ENCODE measurements at places on chromosomes 1 and 21.

GRCh38 chr21:43916076-43916475 lies 51.1 kb downstream of the AGPAT3 start:
- DNase-seq: no peak

GRCh38 chr1:153968408-153968807 lies 706 bp downstream of the CREB3L4 start:
- DNase-seq: no peak

- DNase-seq: peak; percentile 1
These were observed 1030.9 kb downstream of the AMY1C start for GRCh38 chr1:104780470-104781078.

GRCh38 chr21:39188521-39189139 lies 5.4 kb upstream of the PSMG1 start:
- no peak for DNase-seq

DNA sequence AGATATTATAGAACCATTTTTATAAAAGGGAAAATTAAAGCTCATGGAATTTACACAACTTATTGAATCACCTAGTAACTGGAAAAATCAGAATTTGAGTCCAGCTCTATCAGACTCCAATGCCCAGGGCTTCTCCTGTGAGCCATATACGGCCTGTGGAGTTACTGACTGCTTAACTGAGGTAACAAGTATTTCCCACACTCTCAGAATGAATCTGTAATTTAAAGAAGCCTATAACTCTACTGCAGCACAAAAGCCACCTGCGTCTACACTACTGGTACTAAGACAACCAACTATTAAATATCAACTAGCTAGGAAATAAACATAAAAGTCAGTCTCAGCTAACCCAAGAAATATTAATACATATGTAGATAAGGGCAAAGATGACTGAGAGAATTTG lies 29.4 kb downstream of the SMYD3 start:
- DNase-seq: no peak

DNA sequence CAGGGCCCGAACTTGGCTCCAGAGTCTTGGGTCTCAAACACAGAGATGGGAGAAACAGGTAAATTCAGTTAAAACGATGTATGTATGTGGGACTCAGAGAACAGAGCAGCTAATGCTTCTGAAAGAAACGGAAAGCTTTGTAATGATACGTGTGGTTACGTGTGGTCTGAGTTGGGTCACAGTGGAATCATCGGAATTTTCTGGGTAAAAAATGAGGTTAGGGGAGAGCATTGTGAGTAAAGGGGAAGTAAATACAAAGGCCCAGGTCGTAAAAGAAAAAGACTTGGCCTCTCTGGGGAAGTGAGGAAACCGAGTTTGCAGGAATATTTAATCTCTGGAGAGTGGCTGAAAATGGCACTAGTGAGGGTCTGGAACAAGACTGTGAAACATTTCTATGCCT lies 8.3 kb downstream of the NHLH2 start:
- DNase-seq: no peak

GRCh38 chr1:1232208-1232795 lies at the start of gene B3GALT6:
TSS of gene B3GALT6 (plus strand) at chr1:1232237. CDS start at chr1:1232279, 42 bp downstream.
- no peak for DNase-seq

DNA sequence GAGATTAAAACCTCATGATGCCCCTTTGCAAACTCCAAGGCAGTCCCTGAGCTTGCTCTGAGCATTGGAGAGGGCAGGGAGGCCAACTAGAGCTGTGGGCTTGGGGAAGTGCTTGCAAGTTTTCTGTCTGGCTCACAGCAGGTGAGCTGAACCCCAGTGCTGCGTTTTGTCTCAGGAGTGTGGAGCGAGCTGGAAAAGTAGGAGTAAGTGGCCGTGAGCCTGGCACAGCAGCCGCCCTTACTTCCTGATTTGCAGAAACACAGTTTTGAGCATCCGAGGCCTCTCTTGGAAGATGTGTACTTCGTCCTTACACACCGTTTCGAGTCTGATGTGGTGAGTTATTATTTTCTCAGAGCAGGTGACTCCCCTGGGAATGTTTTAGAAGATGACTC lies 221.2 kb upstream of the C1orf174 start:
- DNase-seq: no peak

GRCh38 chr1:1245817-1246576 lies 525 bp downstream of the C1QTNF12 start:
- no peak for DNase-seq

GRCh38 chr1:15882665-15883064 lies 35.2 kb downstream of the SPEN start:
- no peak for DNase-seq

- DNase-seq: no peak
These were observed 101.5 kb downstream of the TENT5C start for GRCh38 chr1:117707371-117707770.

- no peak for DNase-seq
These were observed 22.4 kb downstream of the DDX20 start for GRCh38 chr1:111778066-111778465.

DNA sequence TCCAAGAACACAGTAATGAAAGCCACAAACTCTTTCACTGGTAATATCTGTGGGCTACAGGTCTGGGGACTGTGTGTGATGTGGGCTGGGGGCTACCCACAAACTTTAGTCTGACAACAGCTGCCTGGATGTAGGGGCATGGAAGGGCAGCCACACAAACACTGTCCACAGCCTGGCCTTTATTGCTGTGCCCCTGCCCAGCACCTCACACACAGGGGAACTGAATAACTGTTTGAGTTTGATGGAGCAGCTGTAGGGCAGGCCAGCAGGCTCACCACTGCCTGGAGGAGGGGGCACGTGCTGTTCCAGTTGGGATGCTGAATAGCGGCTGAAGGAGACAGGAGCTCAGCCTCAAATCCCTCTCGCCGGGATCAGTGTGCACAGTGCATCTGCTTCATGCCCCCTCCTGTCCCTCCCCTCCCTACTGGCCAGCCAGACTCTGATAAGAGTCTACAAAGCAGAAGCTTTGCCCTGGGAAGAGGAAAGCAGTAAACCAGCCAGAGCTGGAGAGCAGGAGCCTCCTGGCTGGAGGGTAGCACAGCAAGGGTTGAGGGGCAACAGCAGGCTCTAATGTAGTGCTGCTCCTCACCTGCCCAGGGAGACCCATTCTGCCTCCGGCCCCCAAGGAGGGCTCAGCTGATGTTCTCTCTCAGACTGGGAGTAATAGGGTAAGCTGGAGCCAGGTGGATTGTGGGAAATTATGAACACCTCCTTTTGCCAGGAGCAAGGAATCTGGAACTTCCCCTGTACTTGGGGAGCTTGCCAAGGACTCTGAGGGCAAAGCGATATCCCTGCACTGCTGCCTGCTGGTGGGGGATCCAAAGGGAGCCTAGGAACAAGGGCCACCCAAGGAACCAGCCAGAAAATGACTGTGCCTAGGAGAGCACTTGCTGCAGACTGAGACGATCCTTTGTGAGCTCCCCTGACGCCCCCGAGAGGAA lies 70.2 kb upstream of the GOLT1A start:
- no peak for DNase-seq

DNA sequence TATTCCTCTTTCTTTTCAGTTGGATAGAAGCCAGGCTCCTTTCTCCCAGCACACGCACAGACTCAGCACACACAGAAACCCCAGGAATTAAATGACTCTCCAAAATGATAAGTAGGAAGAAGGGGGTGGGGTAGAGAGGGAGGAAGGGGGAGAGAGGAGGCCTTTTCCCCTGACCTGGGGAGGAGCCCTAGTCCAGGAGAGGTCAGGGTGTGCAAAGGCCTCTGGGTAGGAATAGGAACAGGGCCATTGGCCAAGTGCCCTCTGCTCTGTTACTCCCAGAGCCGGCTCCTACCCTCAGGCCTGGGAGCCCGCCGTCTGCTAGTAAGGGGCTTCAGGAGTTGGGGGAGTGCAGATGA lies 35.6 kb upstream of the PUM1 start:
- no peak for DNase-seq

GRCh38 chr1:36783475-36783874 lies 250.8 kb downstream of the GRIK3 start:
- DNase-seq: no peak

GRCh38 chr1:53317646-53318539 lies 10.0 kb downstream of the LRP8 start:
- no peak for DNase-seq

DNA sequence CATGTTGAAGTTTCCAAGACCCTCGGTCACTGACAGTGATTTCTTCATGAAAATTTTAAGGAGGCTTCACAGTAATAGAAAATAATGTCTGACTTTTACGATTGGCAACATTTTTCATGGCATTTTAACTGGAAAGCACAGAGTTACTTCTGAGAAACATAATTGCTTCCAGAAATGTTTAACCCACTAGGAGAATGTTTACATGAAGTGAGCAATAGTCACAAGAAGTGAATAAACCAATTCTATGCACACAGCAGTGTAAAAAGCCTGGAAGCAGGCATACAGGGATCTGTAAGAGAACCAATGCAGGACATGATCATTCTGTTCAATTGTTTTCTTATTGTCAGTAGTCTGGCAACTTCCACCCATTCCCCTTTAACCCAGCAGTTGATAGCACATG lies 316.2 kb upstream of the CXADR start:
- no peak for DNase-seq

DNA sequence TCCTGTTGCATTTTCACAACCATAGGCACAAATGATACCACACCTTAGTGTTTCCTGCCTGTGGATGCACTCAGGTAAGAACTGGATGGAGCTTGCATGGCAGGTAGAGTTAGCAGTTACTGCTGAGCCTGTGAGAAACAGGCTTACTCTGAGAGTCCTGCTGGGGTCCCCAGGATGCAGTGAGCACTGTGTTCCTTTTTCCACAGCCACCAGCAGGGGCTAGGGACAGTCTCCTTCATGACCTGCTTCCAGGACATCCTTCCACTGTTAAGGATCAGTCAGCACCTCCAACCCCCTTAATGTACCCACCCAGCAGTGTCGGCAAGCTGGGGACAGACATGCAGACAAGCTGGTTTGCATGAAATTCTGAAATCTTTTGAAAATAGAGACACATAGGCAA lies 16.3 kb downstream of the CAPN8 start:
- DNase-seq: no peak

GRCh38 chr1:82048596-82048995 lies 247.9 kb downstream of the ADGRL2 start:
- no peak for DNase-seq

DNA sequence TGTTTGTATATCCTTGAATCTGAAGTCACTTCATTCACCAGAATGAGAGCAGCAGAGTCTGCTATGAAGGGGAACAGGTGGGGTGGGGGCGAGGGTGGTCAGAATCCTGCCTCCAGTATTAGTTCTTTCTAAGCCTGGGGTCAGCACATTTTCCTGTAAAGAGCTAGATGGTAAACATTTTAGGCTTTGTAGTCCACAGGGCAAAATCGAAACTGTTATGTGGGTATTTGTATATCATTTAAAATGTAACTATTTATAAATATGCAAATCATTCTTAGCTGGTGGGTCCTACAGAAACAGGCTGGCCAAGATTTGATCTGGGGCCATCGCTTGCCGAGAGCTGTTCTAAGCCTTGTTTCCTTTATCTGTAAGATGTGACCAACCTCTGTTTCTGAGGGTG lies 96.0 kb downstream of the IGSF21 start:
- no peak for DNase-seq

- DNase-seq: no peak
These were observed 8.3 kb upstream of the ETS2 start for GRCh38 chr21:38797470-38797869.

DNA sequence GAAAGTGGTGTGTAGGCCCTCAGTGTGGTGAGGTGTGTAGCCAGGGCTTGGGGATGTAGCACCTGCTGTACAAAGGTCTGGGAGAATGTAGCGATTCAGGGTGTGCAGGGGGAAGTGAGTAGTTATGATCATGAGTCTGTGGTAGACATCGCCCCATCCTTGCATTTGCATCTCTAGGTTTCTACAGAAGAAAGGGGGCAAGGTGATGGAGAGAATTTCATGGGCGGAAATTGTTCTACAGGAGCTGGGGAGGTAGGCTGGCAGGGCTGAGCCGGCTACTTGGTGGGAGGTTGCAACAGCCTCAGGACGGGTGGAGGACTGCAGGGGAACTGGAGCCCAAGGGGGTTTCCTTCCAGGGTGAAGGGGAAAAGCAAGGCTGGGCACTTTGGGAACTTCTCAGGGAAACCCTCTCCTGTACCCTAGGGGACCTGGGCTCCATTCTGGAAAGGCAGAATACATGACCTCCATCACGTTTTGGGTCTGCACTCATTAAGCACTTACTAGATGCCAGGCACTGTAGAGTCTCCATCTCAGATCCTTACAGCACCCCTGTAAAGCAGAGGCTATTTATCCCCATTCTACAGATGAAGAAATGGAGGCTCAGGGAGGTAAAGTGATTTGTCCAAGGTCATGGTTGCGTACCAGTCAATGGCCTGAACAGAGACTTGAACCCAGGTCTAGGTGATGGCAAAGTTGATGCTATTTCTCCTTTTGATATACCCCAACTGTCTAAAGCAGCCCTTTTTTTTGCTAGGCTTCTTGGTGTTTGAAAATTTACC lies 14.5 kb upstream of the TNFRSF1B start:
- DNase-seq: no peak

DNA sequence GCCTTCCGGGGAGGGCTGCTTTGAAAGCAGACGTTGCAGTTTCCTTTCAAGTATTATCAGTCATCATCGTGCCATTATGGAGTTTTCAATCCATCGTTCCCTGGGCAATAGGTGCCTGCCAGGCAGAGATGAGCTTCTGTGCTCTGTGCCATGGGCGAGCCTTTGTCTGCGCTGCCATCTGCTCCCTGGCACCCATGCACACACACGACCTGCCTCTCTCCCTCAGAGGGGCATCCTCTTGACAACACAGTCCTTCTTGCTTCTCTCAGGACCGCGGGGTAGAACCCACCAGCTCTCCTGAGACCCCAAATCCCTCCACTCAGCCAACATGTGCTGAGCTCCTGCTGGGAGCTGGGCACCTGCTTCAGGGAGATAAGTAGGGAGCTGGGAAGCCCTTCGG lies 149.3 kb downstream of the HMGB4 start:
- DNase-seq: no peak

DNA sequence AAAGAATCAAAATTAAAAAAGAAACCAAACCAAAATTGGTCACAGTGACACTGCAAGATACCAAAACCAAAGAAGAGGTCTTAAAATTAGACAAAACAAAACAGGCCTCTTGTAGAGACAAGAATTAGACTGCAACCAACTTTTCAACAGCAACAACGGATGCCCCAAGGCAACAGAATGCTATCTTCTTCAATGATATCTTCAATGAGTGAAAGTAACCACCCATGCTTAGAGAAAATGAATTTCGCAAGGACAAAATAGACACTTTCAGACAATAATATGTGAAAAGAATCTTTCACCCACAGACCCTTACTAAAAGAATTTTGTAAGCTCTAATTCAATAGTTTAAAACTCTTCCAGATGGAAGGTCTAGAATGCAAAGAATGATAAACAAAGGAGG lies 41.7 kb downstream of the USP48 start:
- DNase-seq: no peak

GRCh38 chr1:228016181-228016510 lies 9.3 kb downstream of the WNT3A start:
- no peak for DNase-seq

GRCh38 chr1:61951731-61952580 lies 209.7 kb downstream of the PATJ start:
- DNase-seq: no peak

- no peak for DNase-seq
These were observed 69.8 kb upstream of the SSBP3 start for GRCh38 chr1:54475946-54476516.

All from HS-27A (cell line).